ENCODE measurements at places on chromosomes 12 and 14.

GRCh38 chr12:105480162-105480561 lies 149.7 kb downstream of the C12orf75 start:
- DNase-seq, result no peak

GRCh38 chr12:64531665-64532334 lies 78.5 kb upstream of the RASSF3 start:
- DNase-seq, result no peak

DNA sequence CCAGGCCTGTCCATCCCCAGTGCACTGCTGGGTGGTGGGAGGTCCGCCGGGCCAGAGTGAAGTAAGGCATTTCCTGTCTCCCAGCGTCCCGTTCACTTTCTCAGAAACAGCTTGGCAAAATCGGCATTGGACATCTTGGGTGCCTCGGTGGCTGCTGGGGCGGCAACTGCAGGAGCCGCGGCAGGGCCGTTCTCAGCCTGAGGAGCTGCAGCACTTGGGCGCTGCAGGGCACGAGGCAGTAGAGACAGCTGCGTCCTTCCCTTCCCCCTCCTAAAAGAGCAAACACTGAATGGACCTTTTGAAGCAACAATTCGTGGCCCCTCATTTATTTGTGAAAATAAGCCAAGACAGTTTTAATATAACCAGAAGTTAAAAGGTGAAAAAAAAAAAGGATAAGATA lies 8.3 kb downstream of the FICD start:
- DNase-seq, result no peak

DNA sequence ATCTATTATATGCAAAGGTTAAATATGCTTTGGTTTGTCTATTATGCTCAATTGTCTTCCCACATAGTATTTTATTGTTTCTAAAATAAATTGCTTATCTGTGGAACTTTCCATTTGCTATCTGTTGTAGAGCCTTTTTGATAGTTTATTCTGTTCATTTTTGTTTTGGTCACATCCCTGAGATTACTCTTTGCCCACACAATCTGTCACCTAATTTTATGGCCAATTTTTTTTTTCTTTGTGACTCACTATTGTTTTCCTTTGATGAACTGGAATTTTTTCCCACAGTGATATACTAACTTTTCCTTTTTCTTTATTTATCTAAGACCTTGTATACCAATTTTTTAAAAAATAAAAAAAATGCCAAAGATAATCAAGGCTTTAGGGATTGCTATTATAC lies 61.1 kb downstream of the RASSF9 start:
- no peak for DNase-seq

- DNase-seq, result no peak
Observed at GRCh38 chr12:92927055-92927435, 2.0 kb downstream of the EEA1 start.

GRCh38 chr14:54840336-54840735 lies 62.3 kb downstream of the GCH1 start:
- DNase-seq, result no peak

- no peak for DNase-seq
Observed at GRCh38 chr12:2769866-2770533, 24.8 kb upstream of the FKBP4 start.

DNA sequence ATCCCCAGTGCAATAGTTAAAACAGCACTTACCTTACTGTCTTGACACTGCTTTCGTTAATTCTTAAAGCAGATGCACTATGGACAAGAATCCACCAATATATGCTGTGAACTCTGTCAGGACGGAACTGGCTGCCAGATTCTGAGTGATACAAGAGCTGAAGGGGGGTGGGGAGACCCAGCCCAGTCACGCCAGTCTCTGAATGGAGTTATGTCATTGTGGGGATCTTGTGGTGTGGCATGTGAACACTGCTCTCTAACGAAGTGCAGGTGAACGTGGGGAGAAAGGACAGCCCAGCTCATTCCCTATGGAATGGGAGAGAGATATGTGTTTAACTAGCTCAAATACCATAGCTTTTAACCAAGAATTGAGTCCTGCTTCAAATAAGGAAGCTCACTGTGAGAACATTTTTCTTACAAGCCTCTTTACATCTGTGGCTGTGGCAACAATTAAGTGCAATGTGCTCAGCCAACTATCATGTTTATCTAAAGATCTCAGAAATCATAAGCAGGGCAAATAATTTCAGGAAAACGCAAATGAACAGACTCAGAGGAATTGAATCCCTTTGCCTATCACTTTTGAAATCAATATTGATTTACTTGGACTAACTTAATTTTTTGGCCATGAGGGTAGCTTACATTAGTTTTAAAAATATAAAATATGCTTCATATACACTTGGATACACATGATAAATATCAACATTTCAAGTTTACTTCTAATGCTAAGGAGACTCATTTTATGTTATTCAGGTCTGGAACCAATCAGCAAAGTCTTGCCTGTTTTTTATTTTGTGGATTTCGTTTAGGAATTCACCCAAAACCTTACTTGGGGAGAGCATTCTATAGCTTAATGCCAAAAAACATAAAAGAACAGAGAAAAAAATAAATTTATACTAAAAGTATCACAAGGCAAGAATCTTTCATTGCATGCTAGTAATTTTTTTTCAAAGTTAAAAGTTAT lies at the start of gene LUM:
Gene LUM, minus strand, starts transcription at position 129 of the 960 bp plus-strand sequence. CDS start 2,515 bp downstream, outside the sequence.
- DNase-seq, result peak; percentile 53

- DNase-seq, result no peak
Observed at GRCh38 chr12:112381406-112381882, 787 bp downstream of the HECTD4 start.

- no peak for DNase-seq
Observed at GRCh38 chr14:20719777-20720176, 25.9 kb upstream of the EDDM3A start.

DNA sequence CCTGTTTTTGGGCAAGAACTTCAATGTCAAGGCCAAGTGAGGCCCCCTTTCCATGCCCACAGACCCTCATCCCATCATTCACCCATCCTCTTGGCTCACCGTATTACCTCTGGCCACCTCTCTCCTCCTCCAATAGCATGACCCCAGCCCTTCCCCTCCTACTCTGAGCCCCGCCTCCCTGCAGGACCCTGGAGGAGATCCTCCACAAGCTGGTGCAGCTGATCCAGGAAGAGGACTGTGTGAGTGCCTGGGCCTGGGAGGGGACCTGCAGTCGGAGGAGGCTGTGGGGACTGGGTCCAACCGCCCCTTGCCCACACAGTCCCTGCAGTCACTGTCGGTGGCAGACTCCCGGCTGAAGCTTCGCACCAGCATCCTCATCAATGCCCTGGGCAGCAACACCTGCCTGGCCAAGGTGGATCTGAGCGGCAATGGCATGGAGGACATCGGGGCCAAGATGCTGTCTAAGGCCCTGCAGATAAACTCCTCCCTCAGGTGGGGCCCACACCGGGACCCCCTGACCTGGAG lies 7.2 kb downstream of the CARMIL3 start:
- no peak for DNase-seq

DNA sequence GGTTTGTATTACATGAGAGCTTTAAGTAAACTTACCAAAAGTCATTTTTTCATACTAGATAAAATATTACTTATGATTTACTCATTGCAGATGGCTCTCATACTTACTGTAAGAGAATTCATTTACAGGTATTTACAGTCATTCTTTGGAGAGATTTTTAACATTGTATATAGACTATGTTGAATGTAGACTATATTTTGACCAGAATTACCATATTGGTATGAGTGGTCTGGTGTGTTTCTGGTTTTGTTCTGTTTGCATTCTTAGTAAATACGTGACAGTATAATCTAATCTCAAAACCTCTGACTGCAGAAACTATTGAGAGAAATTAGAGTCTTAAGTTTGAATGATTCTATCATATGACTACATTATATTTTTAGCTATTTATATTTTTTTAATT lies 91.1 kb downstream of the USP15 start:
- DNase-seq, result no peak

GRCh38 chr14:103121121-103121845 lies 2.0 kb upstream of the TNFAIP2 start:
- DNase-seq, result no peak

DNA sequence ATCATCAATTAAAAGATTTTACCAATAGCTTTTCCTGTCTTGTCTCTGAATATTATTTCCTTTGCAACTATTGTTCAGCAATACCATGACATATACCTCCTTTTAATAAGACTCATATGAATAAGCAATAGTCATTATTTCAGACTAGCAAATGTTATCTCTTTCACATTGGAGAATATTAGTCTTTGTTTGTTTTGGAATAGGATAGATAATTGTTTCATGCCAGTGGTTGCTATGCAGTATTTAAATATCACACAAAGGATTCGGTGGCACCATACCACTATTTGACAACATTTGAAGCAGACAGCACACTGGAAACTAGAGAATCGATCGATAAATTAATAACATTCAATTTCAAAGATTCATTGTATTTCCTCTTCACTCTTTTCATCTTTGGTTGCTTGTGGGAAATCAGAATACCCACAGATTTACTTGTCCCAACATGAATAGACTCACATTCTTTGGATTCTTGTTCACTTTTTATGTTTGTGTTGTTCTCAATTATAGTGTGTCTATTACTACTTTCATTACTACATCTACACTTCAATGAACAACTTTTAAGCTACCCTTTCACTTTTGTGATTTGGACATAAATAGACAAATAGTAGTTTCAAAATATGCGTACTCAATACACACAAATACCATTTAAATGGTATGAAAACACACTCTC lies 42.7 kb upstream of the TBPL2 start:
- no peak for DNase-seq

Measured in fibroblast of the conjunctiva (primary cell).